ENCODE measurements at places on chromosomes 5 and 9.

- DNase-seq = peak; percentile 71
Observed at GRCh38 chr5:124655921-124656511, 90.4 kb downstream of the ZNF608 start.

DNA sequence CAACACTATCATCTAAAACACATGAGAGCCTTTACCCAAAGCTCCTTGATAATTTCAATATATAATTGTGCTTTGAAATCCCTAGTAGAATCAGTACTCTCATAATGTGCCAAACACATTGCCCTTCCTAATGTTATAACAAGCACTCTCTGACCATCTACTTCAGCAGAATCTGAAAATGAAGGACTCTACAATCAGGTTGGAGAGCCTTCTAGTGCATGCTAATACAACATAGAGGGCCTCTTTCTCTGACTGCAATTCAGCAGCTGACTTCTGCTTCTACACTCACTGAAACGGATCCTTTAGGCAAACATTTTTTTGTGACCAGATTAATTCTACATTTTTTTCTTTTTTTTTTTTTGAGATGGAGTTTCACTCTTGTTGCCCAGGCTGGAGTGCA, 155.6 kb downstream of the EPB41L4A start:
- no peak for DNase-seq

DNA sequence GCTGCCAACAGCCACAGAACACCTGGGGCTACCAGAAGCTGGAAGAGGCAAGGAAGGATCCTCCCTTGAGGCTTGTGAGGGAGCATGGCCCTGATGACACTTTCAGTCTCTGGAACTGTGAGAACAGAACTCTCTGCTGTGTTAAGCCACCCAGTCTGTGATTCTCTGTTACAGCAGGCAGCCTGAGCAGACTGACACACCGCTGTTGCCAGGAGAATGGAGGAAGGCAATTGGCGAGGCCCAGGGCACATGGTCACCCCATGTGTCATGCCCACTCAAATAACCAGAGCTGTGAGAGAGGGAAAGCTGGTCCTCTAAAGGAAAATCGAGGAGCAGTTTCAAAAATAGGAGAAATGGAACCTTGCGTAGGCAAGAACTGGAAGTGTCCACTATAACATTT, 12.0 kb upstream of the KIF4B start:
- no peak for DNase-seq

- peak; percentile 41 for DNase-seq
Observed at GRCh38 chr5:107518616-107519015, 152.1 kb downstream of the EFNA5 start.

DNA sequence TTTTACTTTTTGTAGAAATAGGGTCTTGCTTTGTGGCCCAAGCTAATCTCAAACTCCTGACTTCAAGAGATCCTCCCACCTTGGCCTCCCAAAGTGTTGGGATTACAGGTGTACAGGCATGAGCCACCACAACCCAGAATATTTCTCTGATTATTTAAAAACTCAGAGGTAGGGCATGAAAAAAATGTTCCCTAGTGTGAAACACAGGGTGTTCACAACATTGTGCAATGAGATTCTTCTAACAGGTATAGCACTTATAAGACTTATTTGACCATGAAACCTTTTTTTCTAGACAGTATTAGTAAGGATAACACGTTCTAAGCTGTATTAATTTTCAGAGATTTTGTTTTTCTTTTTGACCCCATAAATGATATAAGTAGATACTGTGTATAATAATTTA, 13.1 kb upstream of the PTGER4 start:
- DNase-seq = no peak

DNA sequence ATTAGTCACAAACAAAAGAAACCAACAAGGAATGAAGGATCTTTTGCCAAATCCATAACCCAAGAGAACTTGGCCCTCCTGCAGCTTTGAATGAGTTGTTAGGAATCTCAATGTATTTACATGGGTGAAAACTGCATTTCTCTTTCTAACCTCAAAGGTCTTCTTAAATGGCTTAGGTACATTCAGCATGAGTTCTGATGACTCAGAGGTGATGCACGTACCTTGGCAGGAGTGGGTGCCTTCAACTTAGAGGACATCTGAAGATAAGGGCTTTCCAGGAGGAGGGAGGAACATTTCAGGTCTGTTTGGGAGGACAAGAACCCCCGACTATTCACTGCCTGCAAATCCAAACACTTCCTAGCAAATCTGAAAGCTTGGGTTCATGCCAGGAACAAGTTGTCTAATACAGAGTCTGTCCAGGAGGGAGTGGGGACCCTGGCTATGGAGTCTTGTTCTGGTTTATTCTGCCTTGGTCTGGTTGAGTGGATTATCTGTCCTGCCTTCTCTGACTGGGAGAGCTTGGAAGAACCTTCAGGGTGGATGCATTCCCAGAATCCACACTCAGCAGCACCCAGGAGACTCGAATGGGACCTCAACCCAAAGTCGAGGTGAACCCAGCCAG, 65.7 kb downstream of the IRX2 start:
- peak; percentile 45 for DNase-seq

GRCh38 chr5:9507974-9508373, 37.9 kb downstream of the SEMA5A start:
- no peak for DNase-seq

Measured in astrocyte of the hippocampus (primary cell).